ENCODE measurements at places on chromosomes 1 and 21. TPM values are rescaled to one million over a fixed set of nuclear protein-coding genes. Genes with fewer than 3 reads are reported as not detected.

KIF21B gene
- 0.63 TPM for total RNA-seq

MCOLN3 gene
- total RNA-seq: 3.8 TPM

SLC30A1 gene
- 19.7 TPM for total RNA-seq

ACTN2 gene
- not detected for total RNA-seq

PDPN gene
- 65.2 TPM for total RNA-seq

KCNJ15 gene
- 35.6 TPM for total RNA-seq

Data from foreskin keratinocyte (primary cell).